ENCODE measurements at places on chromosomes 11 and 22.

DNA sequence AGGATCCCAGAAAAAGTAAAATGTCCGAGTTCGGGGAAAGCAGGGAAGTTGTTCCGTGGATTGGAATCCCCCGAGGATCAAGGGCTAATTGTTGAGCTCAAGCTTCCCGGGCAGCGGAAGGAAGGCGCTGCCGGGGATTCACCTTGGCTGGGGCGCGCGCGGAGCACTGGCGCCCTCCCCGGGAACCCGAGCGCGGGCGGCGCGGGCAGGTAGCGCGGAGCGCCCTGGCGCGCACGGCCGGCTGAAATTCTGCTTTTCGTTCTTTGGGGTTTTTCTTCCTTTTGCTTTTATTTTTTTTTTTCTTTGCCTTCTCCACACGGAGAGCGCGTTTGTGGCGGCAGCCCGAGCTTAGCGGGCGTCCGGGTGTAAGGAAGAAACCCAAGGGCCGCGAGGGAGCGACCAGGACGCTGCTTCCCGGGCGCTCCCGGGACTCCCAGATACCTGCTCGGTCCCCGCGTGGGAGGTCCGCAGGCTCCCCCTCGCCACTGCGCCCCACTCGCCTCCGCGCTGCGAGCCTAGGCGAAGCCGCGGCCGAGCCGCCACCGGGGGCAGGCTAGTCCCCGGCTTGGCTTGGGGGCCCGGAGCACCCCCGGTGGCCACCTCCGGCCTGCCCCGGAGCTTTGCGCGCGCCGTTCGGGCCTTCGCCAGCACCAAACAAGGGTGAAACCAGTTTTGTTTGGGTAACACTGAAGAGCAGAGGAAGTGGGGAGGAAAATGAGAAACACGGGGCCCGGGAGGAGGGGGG, 4.8 kb upstream of the IGF2 start:
- DNase-seq: peak; percentile 47

- peak; percentile 34 for DNase-seq
Measured at GRCh38 chr22:21865041-21865440, 2.4 kb downstream of the MAPK1 start.

GRCh38 chr22:43550024-43550620, 138.3 kb downstream of the MPPED1 start:
- DNase-seq: no peak

DNA sequence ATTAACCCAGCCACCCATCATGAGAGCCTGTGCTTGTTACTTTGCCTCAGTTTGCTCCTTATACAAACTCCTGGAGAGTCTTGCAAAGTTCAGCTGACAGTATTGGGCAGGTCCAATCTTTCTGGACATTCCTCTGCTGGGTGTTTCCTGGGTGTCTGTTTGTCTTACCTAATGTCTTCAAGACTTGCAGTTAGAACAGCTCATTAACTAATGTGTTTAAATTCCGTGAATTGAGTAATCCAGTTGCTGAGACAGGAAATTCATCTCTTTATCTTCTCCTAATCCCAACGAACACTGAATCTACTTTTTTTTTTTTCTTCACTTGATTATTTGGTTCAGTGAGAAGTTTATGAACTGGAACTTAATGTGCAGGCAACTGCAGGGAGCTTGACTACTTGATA, 20.6 kb downstream of the BCO2 start:
- DNase-seq: no peak

DNA sequence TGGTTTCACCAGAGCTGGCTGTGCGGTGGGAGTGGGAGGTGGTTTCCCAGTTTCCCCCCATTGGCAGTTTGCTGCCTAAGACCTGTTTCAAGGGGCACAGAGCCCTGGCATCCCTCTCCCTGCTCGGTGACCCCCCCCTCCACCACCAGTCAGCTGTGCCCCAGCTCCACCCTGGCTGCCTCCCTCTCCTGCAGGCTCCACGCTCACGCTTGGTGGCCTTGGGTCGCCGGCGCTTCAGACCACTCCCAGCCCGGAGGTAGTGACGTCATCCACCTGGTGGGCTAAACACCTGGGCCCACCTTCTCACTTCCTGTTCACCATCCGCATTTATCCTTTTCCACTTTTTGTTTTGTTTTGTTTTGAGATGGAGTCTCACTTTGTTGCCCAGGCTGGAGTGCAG, 7.8 kb downstream of the GAL start:
- DNase-seq: no peak

GRCh38 chr11:64877390-64878222, 815 bp downstream of the EHD1 start:
- DNase-seq: peak; percentile 62

DNA sequence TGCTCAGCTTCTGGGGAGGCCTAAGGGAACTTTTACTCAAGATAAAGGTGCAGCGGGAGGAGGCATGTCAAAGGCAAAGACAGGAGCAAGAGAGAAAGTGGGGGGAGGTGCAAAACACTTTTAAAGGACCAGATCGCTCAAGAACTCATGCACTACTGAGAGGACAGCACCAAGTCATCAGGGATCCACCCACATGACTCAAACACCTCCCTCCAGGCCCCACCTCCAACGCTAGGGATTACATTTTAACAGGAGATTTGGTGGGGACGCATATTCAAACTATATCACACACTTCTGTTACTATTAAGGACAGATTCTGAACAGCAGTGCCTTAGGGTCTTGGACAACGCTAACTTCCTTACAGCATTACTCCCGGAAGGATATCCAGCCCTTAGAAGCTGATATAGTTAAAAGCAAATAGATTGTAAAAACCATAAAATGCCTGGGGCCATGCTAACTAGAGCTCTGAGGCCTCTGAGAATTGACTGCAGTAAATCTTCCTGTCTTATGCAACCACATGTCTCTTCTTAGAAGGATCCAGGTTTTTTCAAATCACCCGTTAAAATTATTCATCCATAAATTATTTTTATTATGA, 16.7 kb upstream of the ZC3H12C start:
- DNase-seq: no peak

- DNase-seq: peak; percentile 73
Measured at GRCh38 chr11:75474878-75475766, 42.1 kb upstream of the KLHL35 start.

DNA sequence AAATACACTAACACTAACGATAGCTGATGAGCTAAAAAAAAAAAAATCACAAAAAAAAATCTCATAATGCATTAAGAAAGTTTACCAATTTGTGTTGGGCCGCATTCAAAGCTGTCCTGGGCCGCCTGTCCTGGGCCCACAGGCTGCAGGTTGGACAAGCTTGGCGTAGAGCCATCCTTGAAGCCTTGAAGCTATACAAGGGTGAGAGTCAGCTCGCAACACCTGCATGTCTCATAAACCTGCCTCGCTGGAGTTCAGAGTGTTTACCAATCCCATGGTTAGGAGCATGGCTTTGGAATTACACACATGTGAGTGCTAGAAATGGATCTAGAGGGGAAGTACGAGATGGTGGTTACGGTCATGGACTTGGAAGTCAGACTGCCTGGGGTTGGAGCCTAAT, 453.7 kb downstream of the INSC start:
- no peak for DNase-seq

DNA sequence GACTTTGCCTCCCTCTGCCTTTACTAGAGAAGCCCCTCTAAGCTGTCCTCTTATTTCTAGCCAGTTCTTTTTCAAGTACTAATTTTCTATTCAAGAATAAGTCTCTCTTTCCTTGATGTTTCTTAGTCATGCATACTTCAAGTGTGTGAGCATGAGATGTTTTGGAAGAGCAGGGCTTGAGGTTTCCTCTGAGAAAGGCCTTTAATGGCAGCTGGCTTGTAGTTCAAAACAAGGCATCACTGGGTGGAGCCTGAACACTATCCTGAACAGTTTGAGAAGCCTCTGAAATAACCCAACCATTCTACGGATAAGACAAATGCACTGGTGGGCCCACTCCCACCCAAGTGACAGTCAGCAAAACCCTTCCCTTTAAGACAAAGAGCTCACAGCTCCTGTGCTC, 37.6 kb downstream of the CLDN25 start:
- DNase-seq: no peak

- no peak for DNase-seq
Measured at GRCh38 chr11:93051186-93051585, 81.7 kb downstream of the MTNR1B start.

All from activated naive CD8-positive, alpha-beta T cell treated with anti-CD3 and anti-CD28 coated beads, Interleukin-2, amount 50 U/mL, for 24 hours (primary cell).